ENCODE measurements at places on chromosomes 3 and 15.

DNA sequence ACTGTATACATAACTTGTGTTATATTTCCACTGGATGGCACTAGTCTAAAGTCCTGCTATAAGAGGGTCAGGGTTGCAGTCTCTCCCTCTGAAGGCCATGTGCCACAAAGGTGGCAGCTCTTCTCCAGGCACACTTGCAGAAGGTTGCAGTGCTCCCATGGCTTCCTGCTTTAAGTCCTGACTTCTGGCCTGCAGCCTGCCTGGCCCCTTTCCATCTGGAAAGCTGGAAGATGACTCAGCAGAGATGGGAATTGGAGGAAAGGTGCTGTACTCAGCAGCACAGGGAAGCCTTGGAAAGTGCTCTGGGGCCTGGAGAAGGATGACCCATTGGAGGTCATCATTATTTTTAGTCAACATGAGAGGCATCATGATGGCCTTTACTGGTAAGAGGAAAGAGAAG, 40.9 kb upstream of the MRPL3 start:
- DNase-seq = no peak

- DNase-seq = no peak
Measured at GRCh38 chr3:100183608-100184125, 69.4 kb upstream of the FILIP1L start.

DNA sequence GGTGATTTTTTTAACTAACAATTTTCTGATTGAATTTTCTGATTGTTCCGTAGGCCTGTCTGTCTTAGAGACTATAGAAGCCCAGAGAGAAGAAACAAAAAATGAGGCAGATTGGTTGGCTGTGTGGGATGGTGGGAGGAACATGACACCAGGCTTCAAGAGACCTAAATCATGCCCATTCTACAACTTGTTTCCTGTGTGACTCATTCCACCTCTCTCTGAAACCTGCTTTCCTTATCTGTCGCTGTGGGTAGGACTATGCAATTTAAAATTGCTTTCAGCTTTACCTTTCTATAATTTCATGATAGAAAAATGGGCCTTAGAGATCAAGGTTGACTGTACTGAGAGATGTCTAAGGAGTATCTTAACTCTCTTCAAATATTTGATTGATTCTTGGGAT, 44.5 kb downstream of the OXNAD1 start:
- DNase-seq = no peak

- no peak for DNase-seq
Measured at GRCh38 chr15:89441295-89441812, 55.0 kb downstream of the RHCG start.

- DNase-seq = no peak
Measured at GRCh38 chr15:100005013-100005412, 271.8 kb upstream of the LYSMD4 start.

DNA sequence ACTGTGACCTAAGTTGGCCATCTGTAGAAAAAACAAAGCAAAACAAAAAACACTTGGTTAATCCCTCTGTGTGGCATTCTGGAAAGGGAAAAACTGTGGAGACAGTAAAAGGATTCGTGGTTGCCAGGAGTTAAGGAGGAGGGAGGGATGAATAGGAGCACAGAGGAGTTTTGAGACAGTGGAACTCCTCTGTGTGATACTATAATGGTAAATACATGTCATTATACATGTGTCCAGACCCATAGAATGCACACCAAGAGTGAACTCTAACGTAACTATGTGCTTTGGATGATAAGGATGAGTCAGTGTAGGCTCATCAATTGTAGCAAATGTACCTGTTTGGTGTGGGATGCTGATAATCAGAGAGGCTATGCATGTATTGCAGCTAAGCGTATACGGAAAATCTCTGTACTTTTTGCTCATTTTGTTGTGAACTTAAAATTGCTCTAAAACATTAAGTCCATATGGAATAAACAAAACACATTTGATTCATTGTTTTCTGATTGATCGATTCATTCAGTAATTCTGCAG, 33.4 kb downstream of the RAP2B start:
- no peak for DNase-seq

DNA sequence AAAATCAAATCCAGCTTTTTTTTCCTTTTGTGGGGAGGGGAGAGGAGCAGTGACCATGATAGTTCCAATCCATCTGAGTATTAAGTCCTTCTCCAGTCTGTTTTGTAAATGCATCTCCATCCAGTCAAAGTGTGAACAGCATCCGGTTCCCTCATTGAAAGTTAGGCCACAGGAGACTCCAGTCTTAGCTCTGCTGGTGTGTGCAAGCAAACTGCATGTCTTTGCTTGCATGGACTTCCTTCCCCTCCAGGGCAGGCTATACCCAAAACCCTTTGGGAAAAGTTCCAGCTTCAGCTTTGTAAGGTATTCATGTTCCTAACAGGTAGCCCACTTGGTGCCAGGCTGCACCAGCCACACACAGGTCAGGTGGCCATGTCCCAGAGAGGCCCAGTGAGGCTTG, 3.1 kb upstream of the MAN2C1 start:
- no peak for DNase-seq

GRCh38 chr3:193982258-193982659, 153.7 kb upstream of the HES1 start:
- DNase-seq = peak; percentile 96

All from chondrocyte (in vitro differentiated cells).